Coronary artery (tissue), 2 donors: ENCODE measurements at places on chromosomes 3 and 15.

GRCh38 chr15:92391640-92392039, 2.0 kb upstream of the ST8SIA2 start:
- no peak for DNase-seq

- no peak for DNase-seq
Measured at GRCh38 chr15:92277776-92278175, 115.9 kb upstream of the ST8SIA2 start.

DNA sequence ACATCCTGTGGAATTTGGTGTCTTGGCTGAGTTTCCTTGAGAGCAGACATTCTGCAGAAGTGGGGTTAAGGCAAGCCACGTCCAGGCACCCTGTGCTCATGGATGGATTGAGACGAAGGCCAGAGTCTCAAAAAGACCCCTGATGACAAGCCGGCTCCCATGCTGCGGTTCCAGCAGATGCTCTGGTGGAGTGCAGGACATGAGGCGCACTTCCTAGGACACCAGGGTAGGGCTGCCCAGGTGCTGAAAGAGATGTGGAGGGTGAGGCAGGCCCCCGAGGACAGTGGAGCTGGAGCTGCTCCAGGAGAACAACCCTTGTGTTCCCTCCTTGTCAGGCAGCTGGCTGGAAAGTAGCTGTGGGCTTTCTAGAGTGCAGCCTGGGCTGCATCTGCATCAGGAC, 81.0 kb downstream of the ASB7 start:
- DNase-seq: peak; percentile 69

DNA sequence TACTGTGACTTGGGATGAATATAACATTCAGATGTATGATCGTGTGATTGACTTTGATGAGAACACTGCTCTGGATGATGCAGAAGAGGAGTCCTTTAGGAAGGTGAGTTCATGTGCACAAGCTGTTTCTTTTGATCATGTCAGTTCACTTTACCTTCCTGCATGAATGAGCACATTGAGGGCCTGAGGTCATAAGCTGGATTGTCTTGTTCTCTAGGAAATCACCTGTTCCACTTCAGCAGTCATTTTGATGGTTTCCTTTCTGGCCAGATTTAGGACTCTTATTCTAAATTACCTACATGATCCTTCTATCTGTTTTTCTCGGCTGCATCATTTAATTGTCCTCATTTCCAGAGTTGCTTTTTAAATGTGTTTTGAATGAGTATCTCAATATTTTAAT, 4.1 kb downstream of the RCN2 start:
- DNase-seq: no peak
